ENCODE measurements at places on chromosomes 2 and 18.

DNA sequence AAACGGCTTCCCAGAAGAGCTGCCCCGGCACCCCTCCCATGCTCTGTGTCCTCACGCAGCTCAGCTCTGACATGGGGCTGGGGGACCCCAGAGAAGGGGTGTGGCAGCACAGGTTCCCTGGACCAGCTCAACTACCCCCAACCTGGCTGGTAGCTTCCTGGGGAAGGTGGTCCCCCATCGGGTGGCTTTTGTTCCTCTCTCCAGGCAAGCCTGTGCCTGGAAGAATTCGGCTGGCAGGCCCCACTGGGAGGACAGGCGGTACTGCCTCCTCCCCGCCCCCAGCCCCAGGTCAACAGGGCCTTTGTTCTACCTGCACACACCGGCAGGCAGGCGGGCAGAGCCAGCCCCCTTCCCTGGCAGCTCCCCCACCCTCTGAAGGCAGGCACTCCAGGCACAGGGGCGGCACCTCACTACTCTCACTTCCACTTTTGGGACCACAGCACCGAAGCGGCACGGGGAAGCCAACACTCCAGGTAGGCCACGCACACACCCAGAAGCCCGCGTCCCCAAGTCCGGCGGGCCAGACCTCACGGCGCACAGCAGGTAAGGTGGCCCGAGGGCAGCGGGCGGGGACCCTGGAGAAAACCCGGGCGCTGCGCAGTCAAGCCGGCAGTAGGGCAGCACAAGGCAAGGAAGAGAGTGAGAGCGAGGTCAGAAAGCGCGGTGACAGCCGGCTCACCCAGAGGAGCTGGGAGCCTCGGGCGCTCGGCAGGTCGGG, 1.3 kb downstream of the HS6ST1 start:
- DNase-seq: peak; percentile 11

GRCh38 chr2:104781151-104781550, 72.8 kb upstream of the POU3F3 start:
- DNase-seq: no peak

DNA sequence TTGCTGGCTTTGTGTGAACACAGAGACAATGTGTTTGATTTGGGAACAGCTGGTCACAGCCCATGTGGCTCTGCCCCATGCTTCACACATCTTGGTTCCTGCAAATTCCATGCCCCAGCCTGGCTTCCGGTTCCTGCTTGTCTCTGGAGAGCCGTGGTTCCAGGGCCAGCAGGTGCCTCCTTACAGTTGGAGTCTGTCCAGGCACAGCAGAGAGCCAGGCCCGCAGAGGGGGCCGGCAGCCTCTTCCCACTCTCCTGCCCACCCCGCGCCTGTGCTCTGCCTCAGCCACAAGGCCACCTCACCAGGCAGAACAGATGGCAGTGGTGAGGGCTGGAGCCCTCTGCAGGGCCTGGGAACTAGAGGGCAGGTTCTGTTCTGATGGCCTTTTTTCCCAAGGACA, 81.5 kb downstream of the LDLRAD4 start:
- DNase-seq: no peak

GRCh38 chr18:10563886-10564285, 38.1 kb downstream of the NAPG start:
- no peak for DNase-seq

- no peak for DNase-seq
These were observed 68.7 kb downstream of the STK39 start for GRCh38 chr2:168178520-168179324.

GRCh38 chr18:10247742-10248082, 206.7 kb upstream of the APCDD1 start:
- DNase-seq: no peak

GRCh38 chr18:79848579-79849327, 51.0 kb downstream of the KCNG2 start:
- DNase-seq: no peak

DNA sequence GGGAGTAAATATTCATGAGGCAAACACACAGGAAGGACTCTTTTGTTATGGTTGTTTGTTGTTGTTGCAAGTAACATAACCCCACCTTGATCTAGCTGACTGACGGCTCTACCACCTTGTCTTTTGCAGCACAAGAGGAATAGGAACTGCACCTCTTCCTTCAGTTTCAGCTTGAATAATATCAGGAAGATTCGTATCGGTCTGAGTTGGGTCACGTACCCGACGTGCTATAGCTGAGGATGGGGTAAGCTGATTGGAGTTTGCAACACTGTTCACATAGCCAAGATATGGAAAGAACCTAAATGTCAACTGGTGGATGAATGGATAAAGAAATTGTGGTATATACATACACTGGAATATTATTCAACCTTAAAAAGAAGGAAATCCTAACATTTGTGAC, 14.5 kb upstream of the IL1RN start:
- no peak for DNase-seq

DNA sequence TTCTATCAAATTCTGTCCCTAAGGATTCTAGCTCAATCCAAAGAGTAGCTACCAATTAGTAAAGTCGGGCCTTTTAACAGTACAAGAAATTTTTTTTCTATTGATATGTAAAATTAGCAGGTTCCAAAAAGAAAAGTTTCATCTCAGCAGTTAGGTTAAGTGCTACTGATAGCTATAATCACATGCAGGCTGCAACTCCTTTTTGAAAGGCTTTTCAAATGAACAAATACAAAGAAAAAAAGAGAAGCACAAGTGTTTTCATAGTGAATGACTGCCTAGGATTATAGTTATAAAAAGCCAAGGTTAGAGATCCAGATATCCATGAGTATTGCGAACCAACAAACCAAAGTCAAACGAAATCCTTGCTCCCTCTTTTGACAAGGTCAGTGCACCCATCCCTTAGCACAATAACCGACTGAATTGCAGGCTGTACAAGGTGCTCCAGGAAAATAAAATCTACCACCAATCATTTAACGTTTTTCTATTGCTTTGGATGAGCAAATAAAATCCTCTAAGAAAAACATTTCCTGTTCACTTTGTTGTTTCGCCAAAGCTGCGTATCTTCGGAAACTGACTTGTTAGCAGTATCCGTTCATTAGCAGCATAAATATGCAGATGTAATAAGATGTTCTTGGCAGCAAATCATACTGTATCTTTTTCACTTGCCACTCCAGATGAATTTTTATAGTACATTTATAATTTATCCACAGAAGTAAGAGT, 100.2 kb downstream of the SRBD1 start:
- no peak for DNase-seq

DNA sequence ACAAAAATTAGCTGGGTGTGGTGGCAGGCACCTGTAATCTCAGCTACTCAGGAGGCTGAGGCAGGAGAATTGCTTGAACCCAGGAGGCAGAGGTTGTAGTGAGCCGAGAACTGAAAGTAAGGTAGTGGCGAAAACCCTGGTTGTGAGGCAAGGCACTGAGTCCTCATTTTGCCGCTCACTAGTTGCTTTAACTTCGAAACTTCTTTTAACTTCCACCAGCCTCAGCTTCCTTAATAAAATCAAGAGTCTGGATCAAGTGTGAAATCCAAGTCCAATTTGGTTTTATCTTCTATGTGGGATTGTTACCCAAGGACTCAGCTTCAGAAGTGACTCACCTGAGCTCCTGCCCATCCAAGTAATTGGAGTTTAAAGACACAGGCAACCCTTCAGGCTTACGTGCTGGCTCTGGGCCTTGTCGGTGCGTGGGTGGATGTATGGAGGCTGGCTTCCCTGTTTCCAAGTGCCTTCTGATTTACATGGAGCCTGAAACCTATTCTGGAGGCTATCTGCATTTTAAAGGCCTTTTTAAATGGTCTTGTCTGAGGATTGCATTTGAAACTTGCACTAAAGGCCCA, 374.2 kb upstream of the ID2 start:
- no peak for DNase-seq

DNA sequence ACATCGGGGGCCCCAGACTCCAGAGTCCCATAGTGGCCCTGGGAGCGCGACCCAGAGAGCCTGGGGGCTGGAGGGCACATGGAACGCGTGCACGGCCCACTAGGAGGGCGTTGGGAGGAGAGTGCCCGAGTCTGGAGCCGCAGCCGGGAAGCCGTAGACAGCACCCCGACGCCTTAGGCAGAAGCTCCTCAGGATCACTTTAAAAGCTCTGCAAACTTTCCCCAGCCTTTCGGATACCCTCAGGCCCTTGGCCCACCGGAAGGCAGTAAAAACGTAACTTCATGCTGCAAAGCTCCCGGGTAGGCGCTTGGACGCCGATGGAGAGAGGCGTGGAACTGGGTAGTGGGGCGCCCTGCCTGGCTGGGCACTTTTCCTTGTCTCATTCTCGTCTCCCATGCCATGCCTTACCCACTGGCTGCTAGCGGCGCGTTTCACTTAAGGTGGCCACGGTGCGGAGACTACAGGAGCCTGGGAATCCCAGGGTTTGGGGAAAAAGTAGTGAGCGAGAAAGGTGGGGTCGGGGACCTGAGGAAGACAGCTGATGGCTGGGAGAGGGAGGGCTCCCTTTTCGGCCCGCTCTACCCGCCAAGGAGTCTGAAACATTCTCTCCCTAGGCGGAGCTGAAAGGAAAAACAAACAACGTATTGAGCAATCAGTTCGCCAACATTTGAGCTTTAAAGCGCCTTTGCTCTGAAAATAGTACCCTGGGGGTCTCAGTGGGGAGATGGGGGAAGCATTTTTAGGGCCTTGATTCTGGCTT, 141.8 kb downstream of the MEIS1 start:
- DNase-seq: no peak

- no peak for DNase-seq
These were observed 390.6 kb downstream of the TNS1 start for GRCh38 chr2:217612211-217612610.

- DNase-seq: no peak
These were observed 62.8 kb downstream of the BOD1L2 start for GRCh38 chr18:57209713-57210106.

- no peak for DNase-seq
These were observed 248.7 kb downstream of the RNF152 start for GRCh38 chr18:61643884-61644647.

DNA sequence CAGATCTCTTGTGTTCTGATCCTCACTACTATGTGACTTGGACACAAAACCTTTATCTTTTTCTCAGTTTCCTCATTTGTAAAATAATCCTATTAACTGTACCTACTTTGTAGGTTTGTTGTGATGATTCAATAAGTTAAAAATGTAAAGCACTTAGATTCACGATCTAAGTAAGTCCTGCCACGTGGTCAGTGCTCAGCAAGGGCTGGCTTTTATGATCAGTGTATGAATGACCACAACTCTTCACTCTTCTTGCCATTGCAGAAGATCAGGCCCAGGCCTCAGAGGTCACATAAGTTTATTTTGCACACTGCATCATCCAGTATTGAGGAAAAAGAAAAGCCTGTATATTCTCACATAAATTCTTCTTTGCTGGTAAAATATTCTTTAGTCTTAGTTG, 1192.5 kb upstream of the ACVR2A start:
- DNase-seq: no peak

GRCh38 chr2:12720278-12720620, 3.5 kb downstream of the TRIB2 start:
- DNase-seq: peak; percentile 23

DNA sequence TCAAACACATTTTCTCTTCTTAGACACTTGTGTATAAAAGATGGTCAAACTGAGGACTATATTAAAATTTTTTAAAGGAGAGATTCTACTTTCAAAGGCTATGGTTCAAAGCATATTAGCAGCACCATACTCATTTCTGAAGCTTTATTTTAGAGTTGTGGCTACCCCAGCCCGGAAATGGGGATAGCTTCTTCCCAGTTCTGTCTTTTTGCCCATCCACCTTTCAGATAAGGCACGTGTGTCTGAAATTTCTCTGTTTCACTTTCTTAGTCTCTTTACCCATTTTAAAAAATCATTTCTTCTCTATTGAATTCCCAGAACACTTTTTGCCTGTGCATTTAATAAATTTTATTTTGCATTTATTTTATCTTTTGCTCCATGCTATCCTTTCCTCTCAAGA, 431.5 kb downstream of the RNF144A start:
- DNase-seq: no peak

DNA sequence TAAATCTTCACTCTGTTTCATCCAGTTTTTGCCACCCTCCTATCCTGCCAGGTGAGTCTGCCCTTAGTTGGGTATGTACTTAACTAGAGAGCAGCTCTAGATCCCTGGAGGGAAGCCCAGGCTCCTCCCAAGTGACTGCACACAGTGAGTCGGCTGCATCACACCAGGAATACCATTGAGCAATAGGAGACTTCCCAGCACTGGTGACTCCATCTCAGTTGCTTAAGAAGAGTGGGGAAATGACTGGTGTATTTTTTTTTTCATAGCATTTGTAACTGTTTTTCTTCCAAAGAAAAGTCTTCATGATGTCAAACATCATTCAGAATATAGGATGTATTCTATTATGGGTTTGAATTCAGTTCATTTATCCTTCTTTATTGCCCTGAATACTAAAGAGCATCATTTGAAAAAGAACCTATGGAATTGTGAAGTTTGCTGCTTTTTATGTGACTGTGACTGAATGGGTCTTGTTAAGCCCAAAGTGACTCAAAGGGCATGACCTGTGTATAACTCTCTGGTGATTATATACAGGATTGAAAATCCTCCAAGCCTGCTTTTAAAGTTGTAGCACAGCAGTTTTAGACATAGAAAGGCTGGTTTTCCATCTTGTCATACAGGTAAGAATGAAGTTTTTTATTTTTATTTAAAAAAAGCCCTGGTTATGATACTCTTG, 84.3 kb downstream of the MAP3K20 start:
- no peak for DNase-seq

GRCh38 chr2:180191432-180192124, 184.5 kb upstream of the CWC22 start:
- no peak for DNase-seq

Data from SW480 (cell line).